ENCODE measurements at places on chromosomes 6 and 20.

DNA sequence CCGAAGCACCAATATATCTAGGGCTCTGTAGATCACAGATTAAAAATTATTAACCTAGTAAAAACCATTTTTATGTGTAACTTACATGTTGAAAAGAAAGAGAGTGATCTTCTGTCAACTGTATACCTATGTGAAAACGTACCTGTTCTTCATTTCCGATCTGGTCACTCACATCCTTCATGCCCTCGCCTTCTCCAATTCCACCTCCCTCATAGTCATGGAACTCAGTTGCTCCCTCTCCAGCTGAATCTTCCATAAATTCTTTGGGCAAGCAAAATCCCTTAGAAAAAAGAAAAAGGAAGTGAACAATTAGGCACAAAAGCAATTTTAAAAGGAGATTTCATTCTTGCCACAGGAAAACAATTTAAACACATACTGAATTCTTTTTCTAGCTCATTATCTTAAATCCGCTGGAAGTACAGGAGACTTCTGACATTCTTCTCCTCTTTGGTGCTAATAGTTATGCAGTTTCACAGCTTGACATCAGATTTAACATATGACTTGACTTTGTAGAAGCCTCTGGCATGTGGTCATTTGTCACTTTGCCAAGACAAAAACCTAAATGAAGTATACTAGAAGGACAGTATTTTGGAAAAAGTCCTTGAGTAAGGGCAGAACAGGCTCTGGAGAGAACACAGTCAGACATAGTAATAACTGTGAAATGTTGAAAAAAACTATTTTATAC is 29.5 kb upstream of the LYRM2 start:
- no peak for DNase-seq

DNA sequence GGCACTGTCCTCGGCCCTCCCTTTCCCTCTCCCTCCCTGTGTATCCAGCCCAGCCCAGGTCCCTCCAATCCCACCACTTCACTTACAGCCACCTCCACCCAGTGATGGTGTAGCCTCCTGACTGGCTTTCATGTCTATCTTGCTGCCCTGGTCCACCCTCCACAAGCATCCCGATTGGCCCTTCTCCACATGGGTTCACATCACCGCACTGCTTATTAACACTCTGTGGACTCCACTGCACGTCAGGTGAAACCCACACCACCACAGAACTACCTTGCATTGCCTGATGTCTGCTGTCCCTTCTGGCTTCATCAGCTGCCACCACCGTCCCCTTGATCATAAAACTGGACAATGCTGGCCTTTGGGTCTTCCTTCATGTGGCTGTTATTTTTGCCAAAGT is 220.4 kb upstream of the ARID1B start:
- DNase-seq: no peak

- no peak for DNase-seq
Observed at GRCh38 chr20:11380283-11380682, 537.4 kb upstream of the BTBD3 start.

- no peak for DNase-seq
Observed at GRCh38 chr20:62126141-62126540, 3.9 kb downstream of the LSM14B start.

DNA sequence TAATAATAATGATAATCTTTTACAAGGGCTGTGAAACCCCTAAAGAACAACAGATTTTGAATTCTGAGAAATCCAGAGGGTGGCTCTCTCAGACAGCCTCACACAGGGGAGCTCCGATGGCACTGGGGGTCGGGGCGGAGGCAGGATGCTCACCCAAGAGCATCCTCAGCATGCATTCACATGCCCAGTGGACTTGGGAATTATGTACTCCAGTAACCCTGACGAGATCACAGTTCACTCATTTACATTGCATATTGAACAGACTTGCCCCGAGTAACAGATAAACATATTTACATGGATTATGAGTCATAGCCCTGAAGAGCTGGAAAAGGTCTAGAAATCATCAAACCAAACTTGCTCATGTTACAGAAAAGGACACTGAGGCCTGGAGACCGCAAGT is 482.7 kb upstream of the JARID2 start:
- DNase-seq: no peak

DNA sequence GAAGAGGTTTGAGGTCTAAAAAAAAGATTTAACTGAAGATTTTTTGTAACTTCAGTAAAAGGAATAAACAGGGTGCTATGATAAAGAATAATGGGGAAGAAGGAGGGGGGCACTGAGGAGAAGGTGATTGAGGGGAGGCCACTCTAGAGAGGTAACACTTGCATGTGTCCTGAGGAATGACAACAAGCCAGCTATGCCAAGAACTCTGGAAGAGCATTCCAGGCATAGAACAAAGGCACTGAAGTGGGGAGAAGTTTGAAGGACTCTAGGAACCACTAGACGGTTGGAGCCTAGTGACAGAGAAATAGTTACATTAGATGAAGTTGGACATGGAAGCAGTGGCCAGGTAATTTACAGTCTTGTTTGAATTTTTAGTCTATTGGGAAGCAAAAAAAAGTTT is 10.8 kb upstream of the SF3B5 start:
- DNase-seq: no peak

DNA sequence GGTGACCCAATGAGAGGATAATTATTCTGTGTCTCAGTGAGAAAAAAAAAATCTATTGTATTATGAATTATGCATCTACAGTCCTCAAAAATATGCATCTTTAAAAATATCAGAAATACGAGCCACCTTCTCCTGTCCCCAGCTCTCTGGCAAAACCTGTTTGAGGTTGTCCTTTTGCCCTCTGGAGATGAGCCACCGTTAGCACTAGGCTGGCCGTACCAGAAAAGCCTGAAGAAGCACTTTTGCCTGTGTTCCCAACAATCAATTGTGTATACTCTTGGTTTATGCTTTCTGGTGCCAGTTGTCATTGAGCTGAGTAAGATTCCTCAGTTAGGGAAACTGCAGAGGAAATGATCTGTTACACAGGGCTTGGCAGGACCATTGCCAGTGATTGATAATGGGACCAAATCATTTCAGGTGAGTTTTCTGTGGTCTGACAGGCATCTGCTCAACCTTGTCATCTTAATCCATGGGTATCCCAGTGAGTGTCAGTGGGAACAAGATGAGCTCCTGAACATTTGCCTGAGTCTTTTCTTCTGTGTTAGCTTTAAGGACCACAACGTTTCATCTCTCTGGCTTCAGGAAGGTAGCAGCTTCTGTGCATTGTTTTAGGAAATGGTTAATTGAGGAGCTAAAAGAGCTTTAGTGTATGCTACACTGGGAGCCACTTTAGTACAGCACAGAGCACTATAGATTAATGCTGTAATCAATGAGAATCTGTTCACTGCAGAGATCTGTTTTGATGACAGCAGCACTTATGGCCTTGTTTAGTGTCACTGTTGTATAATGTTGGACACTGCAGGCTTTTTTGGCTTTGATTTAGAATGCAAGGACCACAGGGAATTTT is 330.1 kb downstream of the RIMS1 start:
- DNase-seq: no peak

- DNase-seq: no peak
Observed at GRCh38 chr6:42201382-42201781, 6.6 kb upstream of the GUCA1B start.

- no peak for DNase-seq
Observed at GRCh38 chr20:63885264-63886053, 9.5 kb upstream of the DNAJC5 start.

DNA sequence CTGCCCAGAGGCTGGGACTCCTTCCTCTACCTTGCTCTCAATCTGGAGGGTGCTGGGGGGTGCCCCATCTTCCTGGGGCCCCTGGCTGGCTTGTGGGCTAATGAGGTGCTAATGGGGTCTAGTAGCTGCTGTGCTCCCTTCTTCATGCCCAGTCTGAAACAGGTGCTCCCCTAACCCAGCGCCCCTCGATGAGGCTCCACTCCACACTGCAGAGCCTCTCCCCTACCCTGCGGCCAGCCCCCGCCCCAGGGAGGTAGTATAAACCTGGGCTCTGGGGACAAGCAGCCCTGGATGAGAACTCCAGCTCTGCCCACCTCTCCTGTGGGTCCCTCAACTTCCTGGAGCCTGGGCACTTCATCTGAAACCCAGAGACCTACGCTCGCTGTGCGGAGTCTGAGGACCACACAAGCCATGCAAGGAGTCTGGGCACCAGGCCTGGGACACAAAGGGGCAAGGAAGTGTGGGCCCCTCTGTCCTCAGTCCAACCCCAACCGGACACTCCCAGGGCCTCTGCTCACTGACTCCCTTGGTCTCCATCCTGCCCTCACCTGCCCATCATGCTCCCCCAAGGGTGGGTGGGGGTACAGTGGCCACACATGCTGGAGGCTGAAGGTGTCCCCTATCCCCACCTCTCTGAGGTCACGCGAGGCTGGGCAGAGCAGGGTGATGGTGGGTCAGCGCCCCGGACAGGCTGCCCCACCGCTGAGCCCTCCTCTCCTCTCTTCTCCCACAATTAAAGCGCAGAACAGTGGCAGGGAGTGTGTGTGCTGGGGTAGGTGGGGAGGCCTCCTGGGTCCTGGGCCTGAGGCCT is 6.1 kb downstream of the RPL10A start:
- DNase-seq: no peak

- DNase-seq: no peak
Observed at GRCh38 chr6:28585335-28585734, 59.7 kb downstream of the GPX5 start.

DNA sequence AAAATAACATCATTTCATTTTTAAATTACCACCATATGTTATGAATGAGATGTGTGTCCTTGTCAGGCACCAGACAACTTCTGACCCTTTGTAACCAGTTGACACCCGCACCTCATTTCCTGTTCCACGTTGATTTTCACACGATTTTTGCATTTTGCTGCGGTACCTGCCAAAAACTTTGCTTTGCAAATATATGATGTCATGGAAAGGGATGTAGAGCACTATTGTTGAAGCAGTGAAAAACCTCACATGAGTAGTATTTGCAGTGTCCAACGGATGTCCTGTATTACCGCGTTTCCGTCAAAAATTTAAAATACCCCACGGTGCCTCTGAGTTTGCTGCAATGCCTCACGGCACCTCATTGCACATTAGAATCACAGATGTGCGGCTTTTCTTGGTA is 115.6 kb downstream of the MTHFD1L start:
- no peak for DNase-seq

DNA sequence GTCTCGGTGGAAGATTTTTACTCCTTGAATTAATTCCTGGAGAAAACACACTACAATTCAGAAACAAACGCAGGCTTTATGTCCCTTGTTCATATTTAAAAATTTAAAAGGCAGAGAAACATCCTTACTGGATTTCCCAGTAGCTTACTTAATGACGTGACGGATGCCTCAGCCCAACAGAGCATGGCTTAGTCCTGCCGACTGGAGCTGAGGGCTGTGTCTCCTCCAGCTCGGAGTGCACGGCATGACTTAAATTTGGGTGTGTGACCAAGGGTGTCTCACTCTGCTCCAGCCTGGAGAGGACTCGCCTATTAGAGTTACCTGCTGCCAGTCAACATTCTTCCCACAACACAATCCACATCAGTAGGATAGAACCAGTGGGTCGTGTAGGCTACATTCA is 107.1 kb downstream of the PSMB1 start:
- DNase-seq: no peak

DNA sequence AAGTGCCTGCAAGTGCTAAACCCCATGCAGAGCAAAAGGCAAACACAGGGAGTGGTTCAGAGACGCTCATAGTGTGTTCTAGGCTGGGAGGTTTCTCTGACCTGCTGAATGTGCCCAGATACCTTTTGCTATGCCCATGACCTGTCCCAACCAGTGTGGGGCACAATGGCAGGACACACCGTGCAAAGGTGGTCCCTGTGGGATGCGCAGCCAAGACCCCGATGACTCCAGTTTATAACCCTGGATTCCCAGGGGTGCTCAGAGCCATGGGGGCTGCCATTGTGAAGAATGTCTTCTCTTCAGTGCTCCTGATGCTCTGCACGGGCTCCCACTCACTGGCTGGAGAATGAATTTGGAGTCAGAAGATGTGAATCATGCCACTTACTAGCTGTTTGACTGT is 2.2 kb upstream of the NINL start:
- DNase-seq: no peak

GRCh38 chr6:116884530-116884929 is 7.5 kb downstream of the RFX6 start:
- DNase-seq: no peak

GRCh38 chr20:32767418-32768198 is 5.4 kb downstream of the DNMT3B start:
- DNase-seq: no peak

DNA sequence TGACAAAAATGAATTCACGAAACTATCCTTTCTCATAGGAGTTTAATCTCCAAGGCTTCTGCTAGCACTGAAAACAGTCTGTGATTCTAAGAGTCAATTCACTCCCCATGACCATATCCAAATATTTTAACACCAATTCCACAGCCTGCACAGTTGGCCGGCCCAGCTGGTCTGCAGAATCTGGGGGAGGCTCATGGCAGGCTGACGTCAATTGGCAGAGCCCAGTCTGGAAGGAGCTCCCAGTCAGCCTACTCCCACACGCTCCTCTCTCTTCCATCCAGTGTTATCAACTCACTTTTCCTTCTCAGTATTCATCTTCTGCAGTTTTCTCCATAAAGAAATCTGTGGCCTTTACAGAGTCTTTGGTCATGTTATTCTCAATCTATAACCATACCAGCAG is 111.0 kb downstream of the TBXT start:
- DNase-seq: no peak

- no peak for DNase-seq
Observed at GRCh38 chr6:165697171-165697570, 34.1 kb upstream of the PDE10A start.

DNA sequence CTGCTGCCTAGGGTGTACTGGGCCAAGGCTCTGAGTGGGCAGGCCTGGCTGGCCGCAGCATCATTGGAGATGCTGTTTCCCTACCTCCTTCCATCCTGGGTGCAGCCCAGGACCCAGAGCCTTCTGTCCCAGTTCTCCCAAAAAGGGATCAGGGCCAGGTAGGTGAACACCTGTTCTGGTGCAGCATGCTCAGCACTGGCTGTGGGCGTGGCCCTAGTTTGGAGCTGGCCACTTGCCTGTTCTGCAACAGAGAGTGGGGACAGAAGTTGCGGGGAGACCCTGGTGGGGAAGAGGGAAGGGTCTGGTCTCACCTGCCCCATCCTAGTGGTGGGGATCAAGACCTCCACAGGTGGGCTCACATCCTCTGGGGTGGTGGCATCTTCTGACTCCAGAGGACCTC is 1.4 kb upstream of the ARMC12 start:
- no peak for DNase-seq

GRCh38 chr6:119986934-119987549 is 637.5 kb upstream of the MAN1A1 start:
- no peak for DNase-seq

GRCh38 chr6:134602123-134602522 is 284.2 kb upstream of the SGK1 start:
- no peak for DNase-seq

- no peak for DNase-seq
Observed at GRCh38 chr6:41768545-41769308, 11.0 kb downstream of the FRS3 start.

DNA sequence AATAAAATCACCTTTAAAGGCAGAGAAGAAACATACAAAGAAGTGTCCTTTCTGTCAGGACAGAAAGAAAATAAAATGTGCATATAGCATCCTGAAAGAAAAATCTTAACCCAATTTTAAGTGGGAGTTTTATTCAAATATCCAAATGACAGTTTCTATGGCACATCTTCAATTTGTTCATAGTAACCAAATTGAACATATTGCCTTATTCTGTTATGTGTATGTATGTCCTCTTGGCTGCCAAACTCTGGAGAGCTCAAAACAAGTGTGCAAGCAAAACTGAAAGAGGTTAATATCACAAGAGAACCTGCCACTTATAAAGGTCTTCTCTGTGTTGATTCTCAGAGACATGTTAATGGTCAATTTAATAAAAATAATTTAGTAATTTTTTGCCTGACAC is 334.7 kb downstream of the BCKDHB start:
- DNase-seq: no peak
